NCI-H1105 (cell line): ENCODE measurements at places on chromosomes 2 and 18.

GRCh38 chr2:130834091-130834930 is 2.4 kb upstream of the ARHGEF4 start:
- no peak for DNase-seq

GRCh38 chr2:210756855-210757254 is 200.5 kb downstream of the CPS1 start:
- no peak for DNase-seq

DNA sequence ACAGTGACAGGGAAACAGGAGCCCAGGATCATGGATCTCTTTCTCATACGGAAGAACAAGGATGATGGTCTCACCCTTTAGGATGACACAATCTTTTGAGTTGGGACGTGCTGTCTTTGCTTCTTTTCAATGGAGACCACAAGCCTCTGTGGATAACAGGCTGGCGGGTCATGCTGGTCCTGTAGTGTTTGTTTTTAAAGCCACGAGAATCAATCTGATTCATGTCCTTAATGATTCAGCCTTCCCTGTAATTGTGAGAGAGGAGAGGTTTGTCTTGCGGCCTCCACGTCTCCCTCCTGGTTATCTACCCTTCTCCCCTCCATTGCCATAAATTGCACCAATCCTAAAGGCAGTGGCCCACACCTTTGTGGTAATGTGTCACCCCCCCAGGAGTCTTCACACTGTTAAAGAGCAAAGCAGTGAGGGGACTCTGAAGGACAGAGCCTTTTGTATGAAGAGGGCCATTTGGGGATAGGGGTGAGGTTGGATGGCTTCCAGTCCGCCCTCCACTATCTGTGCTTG is 87.7 kb upstream of the TGFA start:
- no peak for DNase-seq

DNA sequence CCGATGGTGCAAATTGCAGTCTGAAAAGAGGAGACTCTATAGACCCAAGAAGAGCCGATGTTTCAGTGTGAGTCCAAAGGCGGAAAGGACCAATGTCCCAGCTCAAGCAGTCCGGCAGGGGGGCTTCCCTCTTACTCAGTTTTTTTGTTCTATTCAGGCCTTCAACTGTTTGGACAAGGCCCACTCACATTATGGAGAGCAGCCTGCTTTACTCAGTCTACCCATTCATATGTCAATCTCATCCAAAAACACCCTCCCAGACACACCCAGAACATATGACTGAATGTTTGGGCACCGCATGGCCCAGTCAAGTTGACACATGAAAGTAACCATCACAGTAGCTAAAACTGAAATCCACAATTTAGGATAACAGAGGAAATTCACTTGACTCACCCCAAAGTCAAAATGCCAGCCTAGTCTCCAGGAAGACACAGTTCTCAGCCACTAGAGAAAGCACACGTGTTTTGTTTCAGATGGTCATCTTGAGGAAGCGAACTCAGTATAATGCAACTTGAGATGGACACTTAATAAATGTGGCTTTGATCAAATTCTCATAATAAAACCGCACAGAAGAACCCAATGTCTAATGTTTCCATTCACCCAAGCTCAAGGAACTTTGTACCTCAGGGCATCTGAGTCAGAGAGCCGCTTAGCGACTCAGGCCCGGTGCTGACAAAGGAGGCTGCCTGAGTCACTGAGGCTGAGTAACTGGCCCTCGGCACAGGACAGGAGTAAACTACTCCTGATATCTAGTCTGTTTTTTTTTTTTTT is 2.4 kb downstream of the FHL2 start:
- no peak for DNase-seq
